Memory B cell (primary cell): ENCODE measurements at places on chromosomes 2 and 18.

DNA sequence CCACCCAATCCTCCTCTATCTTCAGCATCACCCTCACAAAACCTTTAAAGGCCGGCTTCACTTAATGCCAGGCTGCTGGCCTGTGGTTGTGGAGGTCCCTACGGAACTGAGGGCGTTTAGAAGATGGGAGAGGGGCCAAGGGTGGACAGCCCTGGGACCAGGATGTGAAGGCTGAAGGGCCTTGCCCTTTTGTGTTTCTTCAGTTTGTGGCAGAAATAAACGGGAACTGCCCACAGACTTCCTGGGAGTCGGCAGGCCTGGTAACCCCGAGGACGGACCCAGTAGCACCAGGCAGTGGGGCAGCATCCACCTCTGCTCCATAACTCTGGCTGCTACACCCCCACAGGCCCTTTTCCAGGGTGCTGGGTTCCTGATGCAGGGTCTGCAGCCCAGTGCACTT lies 51.3 kb downstream of the LYPD1 start:
- H3K4me1 ChIP-seq = no peaks in the 10 kb centered on the region
- H3K4me3 ChIP-seq = no peak overlapping the region
- no peak overlapping the region for H3K27ac ChIP-seq
- H3K36me3 ChIP-seq = no peaks in the 10 kb centered on the region
- H3K27me3 ChIP-seq = no peaks in the 10 kb centered on the region

- H3K36me3 ChIP-seq = peaks cover 2% of the 10 kb centered on the region
- peaks cover 54% of the 10 kb centered on the region for H3K4me1 ChIP-seq
- no peak overlapping the region for H3K4me3 ChIP-seq
- H3K27ac ChIP-seq = no peak overlapping the region
Observed at GRCh38 chr2:241313543-241314095, 1.9 kb downstream of the HDLBP start.

DNA sequence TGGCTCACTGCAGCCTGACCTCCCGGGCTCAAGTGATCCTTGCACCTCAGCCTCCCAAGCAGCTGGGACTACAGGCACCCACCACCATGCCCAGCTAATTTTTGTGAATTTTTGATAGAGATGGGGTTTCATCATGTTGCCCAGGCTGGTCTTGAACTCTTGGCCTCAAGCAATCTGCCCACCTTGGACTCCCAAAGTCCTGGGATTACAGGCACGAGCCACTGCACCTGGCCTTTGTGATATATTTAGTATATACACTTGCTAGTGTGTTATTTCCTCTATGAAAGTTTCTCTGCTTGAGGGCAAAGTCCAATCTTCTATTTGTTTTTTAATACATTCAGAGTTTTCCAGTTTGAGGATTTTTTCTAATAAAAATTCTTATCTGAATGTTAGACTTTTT lies 119.3 kb downstream of the GALNT3 start:
- H3K27ac ChIP-seq = no peak overlapping the region
- H3K4me3 ChIP-seq = no peak overlapping the region
- H3K36me3 ChIP-seq = no peaks in the 10 kb centered on the region
- no peak for DNase-seq
- H3K4me1 ChIP-seq = peaks cover 9% of the 10 kb centered on the region

DNA sequence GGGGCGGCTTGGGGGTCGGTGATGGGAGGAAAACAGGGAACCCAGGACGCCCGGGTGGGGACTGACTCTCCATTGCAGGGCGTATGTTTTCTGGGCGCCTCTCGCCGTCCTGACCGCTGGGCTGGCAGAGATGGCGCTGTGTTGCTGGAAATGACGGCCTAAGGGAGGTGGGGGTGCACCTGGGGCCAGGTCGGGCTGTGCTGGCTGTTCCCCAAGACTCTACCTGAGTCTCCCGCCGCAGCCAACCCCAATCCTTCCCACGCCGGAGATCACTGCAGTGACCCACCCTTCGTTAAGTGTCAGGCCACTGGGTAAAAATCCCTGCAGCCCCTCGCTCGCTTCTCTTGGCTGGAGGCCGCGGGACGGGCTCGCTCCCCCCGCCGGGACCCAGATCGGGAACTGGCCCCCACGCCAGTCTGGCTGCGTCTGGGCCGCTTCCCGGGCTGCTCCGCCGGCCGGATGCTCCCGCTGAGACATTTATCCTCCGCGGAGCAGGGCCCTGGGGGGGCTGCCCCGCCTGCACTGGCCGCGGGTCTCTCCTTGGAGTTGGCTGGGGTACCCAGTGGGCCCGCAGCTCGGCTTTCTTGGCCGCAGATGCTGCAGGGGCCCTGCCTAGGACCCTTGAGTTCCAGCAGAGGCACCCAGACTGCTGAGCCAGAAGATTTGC lies 7.8 kb upstream of the ARMC9 start:
- DNase-seq = no peak
- no peaks in the 10 kb centered on the region for H3K4me1 ChIP-seq
- H3K4me3 ChIP-seq = no peak overlapping the region
- H3K27ac ChIP-seq = no peak overlapping the region
- peaks cover 11% of the 10 kb centered on the region for H3K27me3 ChIP-seq

- H3K4me1 ChIP-seq = no peaks in the 10 kb centered on the region
- no peak overlapping the region for H3K4me3 ChIP-seq
- H3K27me3 ChIP-seq = peaks cover 8% of the 10 kb centered on the region
- DNase-seq = no peak
- no peak overlapping the region for H3K27ac ChIP-seq
- H3K36me3 ChIP-seq = no peaks in the 10 kb centered on the region
Observed at GRCh38 chr18:76558881-76559667, 64.0 kb upstream of the ZNF516 start.

GRCh38 chr2:4844881-4845280 lies 847.3 kb upstream of the SOX11 start:
- no peaks in the 10 kb centered on the region for H3K36me3 ChIP-seq
- no peaks in the 10 kb centered on the region for H3K27me3 ChIP-seq
- H3K27ac ChIP-seq = no peak overlapping the region

GRCh38 chr2:109415581-109416013 lies 198.2 kb downstream of the SEPTIN10 start:
- no peaks in the 10 kb centered on the region for H3K4me1 ChIP-seq
- no peak overlapping the region for H3K4me3 ChIP-seq
- H3K27ac ChIP-seq = no peak overlapping the region
- no peak for DNase-seq
- peaks cover 5% of the 10 kb centered on the region for H3K27me3 ChIP-seq

DNA sequence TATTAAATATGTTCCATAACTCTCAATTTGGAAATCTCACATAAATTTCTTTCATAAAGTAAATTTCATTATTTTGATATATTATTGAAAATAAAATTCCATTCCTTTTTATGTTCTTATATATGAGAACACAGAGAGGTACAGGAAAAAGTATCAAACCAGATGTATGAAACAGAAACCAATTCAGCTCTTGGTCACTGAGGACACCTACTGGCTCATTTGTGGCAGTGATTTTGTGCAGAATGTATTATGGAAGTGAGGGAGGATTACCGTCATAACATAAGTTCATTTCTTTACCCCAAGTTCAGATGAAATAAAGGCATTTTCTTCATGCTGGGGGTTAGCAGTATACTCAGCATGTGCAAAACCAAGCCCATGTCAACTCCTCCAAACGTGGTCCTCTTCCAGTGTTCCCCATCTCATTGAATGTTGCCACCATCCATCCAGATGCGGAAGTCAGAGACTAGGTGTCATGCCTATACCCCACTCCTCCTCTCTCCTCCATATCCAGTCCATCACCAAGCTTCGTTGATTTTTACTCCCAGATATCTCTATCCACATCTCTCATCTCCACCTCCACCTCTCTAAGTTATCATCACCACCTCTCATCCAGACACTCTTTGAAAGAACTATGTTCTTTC lies 41.7 kb upstream of the MALL start:
- H3K4me3 ChIP-seq = no peak overlapping the region
- H3K36me3 ChIP-seq = peaks cover 9% of the 10 kb centered on the region
- no peak overlapping the region for H3K27ac ChIP-seq
- peaks cover 5% of the 10 kb centered on the region for H3K4me1 ChIP-seq

- no peaks in the 10 kb centered on the region for H3K36me3 ChIP-seq
- H3K27ac ChIP-seq = no peak overlapping the region
- H3K4me3 ChIP-seq = no peak overlapping the region
- H3K27me3 ChIP-seq = no peaks in the 10 kb centered on the region
- no peaks in the 10 kb centered on the region for H3K4me1 ChIP-seq
- no peak for DNase-seq
Observed at GRCh38 chr2:33458248-33458819, 18.1 kb upstream of the RASGRP3 start.

DNA sequence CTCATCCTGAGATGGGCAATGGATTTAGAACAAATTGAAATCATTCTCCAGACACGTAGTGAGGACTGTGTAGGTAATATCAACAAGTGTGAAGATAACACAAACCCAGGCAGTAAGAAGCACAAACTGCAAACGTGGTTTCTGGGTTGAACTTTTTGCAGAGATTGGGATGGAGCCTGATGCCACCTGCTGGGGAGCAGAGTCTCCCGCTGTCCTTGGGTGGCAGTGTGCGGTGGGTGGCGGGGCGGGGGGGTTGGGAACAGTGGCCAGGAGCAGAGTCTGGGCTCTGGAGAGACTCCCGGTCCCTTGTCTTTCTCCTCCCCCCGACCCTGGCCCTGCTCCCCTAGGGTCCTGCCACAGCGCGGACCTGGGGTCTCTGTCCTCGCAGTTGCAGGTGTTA lies 19.5 kb downstream of the TRAF3IP1 start:
- no peak overlapping the region for H3K4me3 ChIP-seq
- no peaks in the 10 kb centered on the region for H3K27me3 ChIP-seq
- H3K36me3 ChIP-seq = peaks cover 8% of the 10 kb centered on the region
- DNase-seq = no peak
- H3K4me1 ChIP-seq = peaks cover 4% of the 10 kb centered on the region

DNA sequence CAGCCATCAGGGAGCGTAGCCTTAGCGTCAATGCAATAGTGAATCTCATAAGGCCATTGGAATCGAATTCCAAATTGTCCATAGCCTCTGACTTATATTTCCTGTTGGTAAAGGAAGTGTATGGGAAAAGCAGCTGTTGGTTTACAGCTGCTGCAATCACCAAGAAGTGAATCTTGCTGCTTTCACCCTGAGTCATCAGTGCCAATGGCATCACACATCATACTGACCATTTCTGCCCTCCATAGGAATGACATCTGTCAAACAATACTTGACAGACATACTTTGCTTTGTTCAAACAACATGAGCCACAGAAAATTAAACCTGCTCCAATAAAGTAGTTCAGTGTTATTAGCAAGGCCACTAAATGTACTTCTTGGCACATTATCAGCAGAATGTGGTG lies 111.2 kb upstream of the KLHL29 start:
- no peaks in the 10 kb centered on the region for H3K4me1 ChIP-seq
- no peak overlapping the region for H3K4me3 ChIP-seq
- DNase-seq = no peak
- no peak overlapping the region for H3K27ac ChIP-seq

DNA sequence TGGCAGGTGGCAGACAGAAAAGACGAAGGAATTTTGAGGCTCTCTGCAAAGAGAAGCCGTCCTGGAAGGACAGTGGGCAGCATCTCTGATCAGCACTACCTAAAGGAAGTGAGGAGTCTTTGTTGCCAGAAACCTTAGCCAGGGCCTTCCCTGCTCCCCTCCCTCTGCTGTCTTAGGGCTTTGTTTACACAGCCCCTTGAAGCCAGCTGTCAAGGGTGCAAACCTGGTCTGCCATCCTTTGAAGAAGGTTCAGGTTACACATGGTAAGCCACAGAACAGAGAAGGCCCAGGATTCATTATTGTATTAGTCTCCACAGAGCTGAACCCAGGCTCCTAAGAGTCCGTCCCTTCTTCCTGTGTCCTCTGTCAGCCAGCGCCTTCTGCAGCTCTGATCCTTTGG lies 356.7 kb downstream of the TGIF1 start:
- no peak for DNase-seq
- no peaks in the 10 kb centered on the region for H3K27me3 ChIP-seq
- no peaks in the 10 kb centered on the region for H3K4me1 ChIP-seq
- no peak overlapping the region for H3K4me3 ChIP-seq
- H3K36me3 ChIP-seq = no peaks in the 10 kb centered on the region

DNA sequence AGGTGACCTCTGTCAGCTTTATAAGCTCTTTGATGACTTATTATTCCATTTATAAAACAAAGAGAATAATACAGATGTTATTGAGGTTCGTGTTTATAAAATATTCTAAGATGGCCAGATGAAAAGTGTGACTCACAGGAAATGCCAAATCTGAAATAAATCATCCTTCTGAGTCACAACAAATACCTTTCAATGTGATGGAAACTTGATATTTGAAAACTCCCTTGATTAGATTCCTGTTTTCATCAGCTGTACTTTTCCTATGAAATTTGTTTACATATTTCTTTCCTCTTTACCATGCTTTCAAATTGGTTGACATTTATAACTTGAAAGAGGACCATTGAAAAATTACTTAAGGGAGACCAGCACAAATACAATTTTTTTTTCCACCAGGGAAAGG lies 30.6 kb upstream of the PPP1R1C start:
- H3K4me3 ChIP-seq = no peak overlapping the region
- no peaks in the 10 kb centered on the region for H3K36me3 ChIP-seq
- peaks cover 4% of the 10 kb centered on the region for H3K27me3 ChIP-seq
- H3K27ac ChIP-seq = no peak overlapping the region
- DNase-seq = no peak

DNA sequence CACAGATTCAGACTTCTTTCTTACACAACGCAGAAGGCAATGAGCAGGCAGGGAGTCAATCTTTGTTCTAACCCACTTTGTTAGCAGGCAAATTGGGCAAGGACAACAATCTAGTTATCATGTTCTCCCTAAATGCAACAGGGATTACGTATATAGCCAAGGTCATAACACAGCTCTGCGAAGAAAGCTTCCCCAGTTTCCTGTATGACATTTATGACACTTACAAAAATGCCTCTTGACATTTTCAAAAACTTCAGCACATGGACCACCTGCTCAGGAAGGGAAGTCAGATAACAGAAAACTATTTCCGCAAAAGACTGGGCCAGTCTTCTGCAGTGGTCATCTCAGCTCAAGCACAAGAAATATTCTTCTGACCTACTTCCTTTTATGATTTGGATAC lies 106.1 kb downstream of the IRS1 start:
- H3K27me3 ChIP-seq = peaks cover 8% of the 10 kb centered on the region
- H3K27ac ChIP-seq = no peak overlapping the region
- H3K36me3 ChIP-seq = no peaks in the 10 kb centered on the region
- no peak overlapping the region for H3K4me3 ChIP-seq
- no peak for DNase-seq

DNA sequence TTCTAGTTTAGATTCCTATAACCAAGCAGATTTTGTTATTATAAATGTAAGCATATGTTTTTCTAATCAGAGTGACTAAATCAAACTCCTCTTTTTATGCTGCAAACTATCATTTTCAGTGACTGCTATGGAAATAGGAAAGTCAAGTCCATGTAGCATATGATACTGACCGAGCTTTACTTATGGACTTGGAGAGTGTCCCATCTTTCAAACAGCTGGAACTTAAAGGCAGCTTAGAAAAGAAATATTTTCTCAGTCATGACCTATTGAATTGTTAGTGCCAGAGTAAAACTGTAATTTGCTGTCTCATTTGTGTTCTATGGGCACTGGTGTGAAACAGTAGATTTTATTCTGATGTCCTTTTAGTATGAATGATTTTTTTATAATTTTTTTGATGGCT lies 76.7 kb downstream of the PHLPP1 start:
- no peak overlapping the region for H3K4me3 ChIP-seq
- no peak for DNase-seq
- H3K4me1 ChIP-seq = peaks cover 5% of the 10 kb centered on the region
- no peaks in the 10 kb centered on the region for H3K36me3 ChIP-seq
- no peak overlapping the region for H3K27ac ChIP-seq
- H3K27me3 ChIP-seq = no peaks in the 10 kb centered on the region

- H3K27ac ChIP-seq = no peak overlapping the region
- no peaks in the 10 kb centered on the region for H3K4me1 ChIP-seq
- peaks cover 2% of the 10 kb centered on the region for H3K27me3 ChIP-seq
- no peak for DNase-seq
Observed at GRCh38 chr2:8642366-8643068, 39.3 kb upstream of the ID2 start.
